ENCODE measurements at places on chromosomes 16 and 17.

DNA sequence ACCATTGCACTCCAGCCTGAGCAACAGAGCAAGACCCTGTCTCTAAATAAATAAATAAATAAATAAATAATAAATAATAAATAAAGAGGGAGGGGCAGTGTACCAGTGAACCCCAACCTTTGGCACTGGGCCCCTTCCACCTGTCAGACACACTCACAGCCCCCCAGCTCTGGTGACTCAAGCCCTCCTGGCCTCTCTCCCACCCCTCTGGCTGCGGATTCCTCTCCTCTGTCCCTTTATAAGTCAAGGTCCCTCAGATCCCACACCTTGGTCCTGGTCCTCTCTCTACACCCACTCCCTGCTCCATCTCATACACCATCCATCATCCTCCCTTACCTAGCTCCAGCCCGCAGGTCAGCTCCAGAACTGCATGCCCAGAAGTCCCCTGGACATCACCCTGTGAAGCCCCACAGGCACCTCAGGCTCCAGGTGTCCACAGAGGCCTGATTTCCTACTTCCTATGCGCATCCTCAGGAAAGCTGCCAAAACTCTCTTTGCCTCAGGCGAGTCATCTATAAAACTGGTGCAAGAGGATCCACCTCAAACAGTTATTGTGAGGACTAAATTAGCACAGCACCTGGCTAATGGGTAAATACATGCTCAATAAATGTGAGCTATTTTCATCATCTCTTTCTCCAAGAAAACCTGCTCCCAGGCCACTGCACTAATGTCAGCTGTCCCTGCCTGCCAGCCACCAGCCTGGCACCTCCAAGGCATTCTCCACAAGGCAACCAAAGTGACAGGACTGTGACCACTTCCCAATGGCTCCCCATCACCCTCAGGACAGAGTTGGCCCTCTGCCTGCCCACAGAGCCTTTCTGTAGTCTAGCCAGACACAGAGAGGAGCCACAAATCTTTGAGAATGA lies 46.8 kb downstream of the BEAN1 start:
- DNase-seq: no peak

DNA sequence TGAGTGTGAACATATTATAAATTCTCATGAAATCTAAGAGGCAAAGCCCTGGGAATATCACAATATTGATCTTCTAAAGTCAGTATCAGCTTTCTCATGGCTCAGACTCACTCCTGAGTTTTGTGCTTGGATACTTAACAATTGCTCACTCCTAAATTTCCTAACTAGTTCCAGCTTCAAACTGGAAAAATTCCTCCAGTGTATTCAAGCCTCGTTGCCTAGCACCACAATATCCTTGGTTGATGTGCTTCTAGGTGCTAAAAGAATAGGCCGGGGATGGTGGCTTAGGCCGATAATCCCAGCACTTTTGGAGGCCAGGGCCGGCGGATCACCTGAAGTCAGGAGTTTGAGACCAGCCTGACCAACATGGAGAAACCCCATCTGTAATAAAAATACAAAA lies 62.5 kb downstream of the XYLT1 start:
- DNase-seq: no peak

GRCh38 chr17:79529661-79530081 lies 81.2 kb downstream of the RBFOX3 start:
- no peak for DNase-seq

DNA sequence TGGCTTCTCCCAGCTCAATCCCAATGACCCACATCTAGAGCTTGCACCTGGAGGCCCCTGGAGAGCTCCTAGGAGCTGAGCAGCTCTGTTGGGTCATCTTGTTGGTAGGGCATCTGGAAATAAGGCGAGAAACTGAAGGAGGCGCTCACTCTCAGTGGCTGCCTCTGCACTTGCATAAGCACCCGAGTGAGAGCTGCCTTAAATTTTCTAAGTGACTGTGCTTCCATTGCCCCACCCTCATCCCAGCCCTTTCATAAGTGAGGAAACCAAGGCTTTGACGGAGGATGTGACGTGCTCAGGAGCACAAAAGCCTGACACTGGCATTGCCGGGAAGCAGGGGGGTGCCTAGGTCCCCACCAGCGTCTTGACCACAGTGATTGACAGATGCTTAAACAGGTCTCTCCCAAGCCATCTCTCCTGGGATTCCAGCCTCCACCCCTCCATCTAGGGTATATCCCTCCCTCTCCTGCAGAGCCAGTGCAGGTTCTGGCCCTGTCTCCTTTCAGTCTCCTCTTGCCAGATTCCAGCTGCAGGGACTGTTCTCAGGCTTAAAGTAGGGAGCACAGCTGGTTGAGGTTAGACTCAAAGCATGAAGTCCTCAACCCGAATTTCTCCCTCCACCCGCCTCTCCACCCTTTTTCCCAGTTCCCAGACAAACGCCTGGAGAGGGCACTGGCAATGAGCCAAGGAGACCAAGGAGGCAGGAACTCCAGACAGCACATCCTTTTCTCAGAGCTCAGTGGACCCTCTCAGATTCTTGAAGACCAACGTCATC lies 113.7 kb downstream of the IRX5 start:
- DNase-seq: no peak

DNA sequence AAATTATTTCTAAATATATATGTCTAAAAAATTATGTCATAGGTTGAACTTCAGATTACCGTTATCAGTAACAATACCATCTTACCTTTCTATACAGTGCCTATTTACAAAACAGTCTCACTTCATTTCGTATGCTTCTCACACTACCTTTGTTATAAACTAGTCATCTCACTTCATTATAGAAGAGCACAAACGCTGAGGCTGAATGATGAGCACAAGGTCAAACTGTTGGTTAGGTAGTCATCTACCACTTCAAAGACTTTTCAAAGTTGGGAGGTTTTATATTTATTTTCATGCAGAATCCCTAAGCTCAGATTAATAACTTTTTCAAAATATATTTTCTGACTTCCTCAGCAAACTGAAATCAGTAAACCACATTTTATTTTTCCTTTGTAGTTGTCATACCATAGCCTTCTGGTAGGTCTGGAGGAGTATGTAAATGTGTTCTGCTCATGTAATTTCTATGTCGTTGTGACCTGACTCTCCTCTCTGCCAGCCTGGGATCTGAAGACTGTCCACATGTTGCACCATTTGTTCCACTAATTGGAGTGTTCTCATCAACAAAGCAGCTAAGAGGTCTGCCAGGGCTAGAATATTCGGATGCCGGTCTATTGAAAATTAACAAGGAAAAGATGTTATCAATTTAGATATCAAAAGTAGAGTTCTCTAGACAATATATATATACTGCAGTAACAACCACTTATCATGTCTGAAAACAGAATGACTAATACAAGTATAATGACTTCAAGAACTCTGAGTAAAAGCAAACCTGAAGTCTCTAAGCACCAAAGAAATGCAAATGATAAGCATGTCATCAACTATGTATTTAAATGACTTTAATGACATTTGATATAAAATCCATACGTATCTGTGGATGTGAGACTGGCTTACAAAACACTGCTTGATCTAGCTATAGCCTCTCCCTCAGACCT lies 73.9 kb downstream of the CEP95 start:
- peak; percentile 26 for DNase-seq

DNA sequence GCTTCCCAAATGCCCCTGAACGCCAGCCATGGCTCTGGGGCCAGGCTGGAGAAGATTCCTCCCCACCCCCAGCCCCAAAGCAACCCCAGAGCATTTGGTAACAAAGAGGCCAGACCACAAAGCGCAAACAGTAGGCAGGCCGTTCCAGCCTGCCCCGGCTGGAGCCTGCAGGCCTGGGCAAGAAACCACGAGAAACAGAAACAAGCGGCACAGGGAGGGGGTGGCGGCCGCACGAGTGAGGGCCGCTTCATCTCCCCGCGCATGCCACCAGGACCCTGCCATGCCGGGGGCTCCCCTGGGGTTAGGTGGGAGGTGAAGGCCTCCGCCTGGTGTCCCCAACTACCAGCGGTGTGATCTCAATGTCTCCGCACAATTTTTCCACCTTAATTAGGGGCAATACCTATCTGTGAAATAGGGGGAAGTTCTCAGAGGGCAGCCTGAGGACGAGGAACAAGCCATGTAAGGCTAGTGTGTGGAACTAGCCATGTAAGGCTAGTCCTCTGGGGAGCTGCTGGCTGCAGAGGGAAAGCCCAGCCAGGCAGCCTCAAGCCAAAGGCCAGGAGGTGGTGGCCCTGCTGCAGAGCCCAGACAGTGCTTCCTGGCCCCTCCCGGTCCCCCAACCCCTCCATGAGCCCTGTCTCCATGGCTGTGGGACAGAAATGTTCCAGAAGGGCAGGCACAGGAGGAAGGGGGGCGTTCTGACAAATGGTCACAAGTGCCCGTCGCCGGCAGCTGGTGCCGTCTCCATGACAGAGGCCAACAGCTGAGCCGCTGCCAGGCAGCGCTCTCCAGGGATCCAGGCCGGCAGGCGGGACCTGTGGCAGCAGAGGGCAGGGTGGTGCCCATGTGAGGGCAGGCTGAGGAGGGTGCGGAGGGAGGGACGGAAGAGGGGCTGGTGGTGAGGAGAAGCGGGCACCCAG lies 14.5 kb upstream of the MTSS2 start:
- no peak for DNase-seq

DNA sequence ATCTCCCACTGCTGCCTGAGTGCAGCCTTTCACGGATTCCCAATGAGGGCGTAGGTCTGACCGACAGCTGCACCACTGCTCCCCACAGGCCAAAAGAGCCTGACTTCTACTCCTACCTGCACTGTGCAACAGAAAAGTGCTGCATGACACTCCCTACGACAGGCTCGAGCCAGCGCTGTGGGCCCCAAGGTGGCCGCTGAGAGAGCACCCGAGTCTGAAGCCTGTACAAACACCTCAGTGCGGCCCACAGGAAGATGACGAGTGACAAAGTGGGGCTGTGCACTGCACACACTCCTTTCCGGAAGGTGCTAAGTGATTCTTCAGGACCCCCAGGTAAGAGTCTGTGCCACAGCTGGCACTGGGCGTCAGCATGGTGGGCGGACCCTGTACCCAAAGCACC lies 41.2 kb downstream of the FANCA start:
- no peak for DNase-seq

DNA sequence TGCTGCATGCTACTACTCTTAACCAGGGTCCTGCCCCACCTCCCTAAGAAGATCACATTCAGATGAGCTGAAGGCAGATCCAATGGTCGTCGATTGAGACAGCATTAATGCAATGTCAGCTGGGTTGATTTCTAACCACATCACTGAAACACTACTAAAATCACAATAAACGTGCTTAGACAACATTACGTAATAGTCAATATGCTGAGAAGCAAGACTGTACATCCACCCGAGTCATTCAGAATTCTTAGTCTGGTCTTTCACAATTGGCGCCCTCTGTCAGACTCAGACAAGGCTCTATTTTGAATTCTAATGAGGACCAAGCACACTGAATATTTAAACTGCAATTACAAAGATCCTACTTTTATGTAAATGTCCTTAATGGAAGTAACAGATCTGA lies 205.2 kb downstream of the STX8 start:
- DNase-seq: no peak

GRCh38 chr17:77085926-77086432 lies 54.8 kb upstream of the SEC14L1 start:
- no peak for DNase-seq

GRCh38 chr17:46036491-46036890 lies 37.4 kb downstream of the STH start:
- no peak for DNase-seq

DNA sequence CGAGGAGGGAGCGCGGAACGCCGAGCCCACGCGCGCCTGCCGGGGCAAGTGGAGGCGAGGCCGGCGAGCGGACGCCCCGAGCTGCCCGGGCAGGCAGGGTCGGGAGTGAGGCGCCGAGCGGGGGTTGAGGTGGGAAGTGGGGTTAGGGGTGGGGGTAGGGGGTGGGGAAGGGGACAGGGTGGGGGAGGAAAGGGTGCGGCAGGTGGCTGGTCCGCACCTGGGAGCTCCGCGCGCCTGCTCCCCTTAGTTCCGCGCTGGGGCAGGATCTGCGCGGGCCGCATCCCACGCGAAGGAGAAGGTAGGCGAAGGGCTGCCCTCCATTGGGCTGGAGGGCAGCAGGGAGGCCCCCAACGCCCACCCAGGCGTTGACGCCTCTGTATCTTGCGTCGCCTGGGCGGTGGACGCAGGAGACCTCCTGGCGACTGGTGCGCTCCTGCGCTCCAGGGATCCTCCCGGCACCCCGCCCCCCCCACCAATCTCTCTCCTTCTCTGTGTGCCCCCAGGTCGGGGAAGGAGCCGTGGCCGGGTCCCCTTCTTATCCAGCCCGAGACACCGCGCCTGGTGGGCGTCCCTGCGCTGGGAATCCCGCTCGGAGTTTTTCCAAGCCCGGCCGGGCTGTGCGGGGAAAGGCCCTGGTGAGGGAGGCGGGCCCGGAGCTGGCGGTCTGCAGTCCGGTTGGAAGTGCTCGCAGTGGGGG lies 51.3 kb upstream of the AMZ2 start:
- no peak for DNase-seq

DNA sequence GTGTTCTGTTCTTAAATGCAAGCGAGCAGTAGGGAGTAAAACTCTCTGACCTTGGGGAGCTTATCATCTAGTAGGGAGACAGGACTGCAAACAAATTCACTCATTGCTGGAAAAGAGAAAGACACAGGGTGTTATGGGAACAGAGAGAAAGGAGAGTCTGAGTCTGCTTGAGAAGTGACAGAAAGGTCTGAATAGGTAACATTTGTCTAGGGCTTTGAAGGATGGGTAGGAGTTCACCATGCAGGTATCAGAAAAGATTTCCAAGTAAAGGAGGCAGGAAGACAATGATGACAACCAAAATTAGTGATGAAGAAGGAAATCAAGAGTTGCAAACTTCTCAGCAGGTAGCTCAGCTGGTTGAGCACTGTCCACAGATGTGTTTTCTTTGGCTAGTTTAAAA lies 93.6 kb upstream of the GPR139 start:
- no peak for DNase-seq

DNA sequence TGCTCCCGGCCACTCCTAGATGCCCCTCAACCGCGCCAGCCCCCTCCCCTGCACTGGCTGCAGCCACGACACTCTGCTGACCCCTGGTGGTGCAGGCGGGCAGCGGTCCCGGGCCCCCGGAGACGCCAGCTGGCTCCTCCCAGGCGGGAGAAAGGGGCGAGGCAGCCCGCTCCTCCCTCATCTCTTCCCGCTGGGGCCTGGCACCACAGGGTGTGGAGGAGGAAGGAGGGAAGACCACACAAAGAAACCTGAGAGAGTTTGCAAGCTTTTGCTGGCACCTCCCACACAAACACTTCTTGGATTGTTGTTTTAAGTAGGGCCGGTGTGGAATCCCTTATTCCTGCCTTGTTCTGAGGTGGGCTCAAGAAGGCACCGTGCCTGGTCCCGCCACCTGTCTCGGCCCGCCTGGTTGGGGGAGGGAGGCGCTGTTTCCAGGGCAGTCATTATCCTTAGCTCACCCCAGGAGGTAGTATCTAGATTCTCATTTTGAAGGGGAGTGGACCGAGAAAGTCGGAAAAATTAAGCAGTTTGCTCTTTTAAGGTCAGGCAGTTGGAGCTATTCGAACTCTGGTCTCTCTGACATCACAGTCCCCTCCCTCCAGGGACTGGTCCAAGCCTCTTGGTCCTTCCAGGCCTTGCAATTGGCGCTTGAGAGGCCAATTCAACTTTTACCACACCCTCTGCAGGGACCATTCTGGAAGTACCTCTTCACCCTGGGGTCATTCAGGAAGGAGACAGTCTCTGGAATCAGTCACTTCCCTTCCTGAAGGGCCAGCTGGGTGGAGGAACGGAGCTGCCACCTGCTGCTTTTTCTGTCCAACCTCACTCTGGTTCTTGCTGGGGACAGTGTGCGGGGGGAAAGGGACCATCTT lies 959 bp upstream of the ANKRD13B start:
- peak; percentile 80 for DNase-seq

- no peak for DNase-seq
These were observed 7.5 kb upstream of the JUP start for GRCh38 chr17:41793784-41794539.

- DNase-seq: peak; percentile 43
These were observed 698 bp downstream of the UBE2G1 start for GRCh38 chr17:4365628-4366326.

GRCh38 chr16:53043428-53043831 lies 9.3 kb downstream of the CHD9NB start:
- DNase-seq: no peak
